ENCODE measurements at places on chromosomes 6 and 20.

GRCh38 chr6:130505808-130506598 lies 140.2 kb downstream of the TMEM200A start:
- DNase-seq = no peak

DNA sequence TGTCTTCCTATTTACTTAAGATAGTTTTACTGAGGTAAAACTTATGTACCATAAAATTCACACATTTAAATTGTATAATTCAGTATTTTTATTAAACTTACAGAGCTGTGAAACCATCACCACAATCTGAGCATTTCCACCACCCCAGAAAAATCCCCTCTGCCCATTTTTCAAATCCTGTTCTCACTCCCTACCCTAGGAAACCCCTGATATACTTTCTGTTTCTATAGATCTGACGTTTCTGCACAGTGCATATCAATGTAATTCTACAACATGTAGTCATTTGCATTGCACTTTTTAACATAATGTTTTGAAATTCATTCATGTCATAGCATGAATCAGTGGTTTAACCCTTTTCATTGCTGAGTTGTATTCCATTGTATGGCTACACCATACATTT lies 96.7 kb upstream of the OPRM1 start:
- DNase-seq = no peak

DNA sequence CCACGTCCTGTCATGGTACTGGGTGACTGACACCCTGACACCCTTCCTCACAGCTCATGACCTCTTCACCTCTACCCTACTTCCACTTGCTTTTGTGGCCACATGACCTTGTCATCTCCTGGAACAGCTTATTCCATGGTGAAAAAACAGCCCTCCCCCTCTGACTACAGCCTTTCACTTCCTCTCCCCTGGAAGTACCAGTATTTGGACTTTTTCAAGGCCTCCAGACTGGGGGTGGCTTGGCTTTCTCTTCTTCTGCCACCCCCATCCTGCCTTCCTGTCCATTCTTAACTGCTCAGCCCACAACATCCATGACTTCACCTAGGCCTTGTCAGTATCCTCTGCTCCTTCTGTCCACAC lies 168.4 kb downstream of the CARMIL1 start:
- DNase-seq = no peak

GRCh38 chr20:24504331-24505285 lies 35.2 kb downstream of the SYNDIG1 start:
- no peak for DNase-seq

DNA sequence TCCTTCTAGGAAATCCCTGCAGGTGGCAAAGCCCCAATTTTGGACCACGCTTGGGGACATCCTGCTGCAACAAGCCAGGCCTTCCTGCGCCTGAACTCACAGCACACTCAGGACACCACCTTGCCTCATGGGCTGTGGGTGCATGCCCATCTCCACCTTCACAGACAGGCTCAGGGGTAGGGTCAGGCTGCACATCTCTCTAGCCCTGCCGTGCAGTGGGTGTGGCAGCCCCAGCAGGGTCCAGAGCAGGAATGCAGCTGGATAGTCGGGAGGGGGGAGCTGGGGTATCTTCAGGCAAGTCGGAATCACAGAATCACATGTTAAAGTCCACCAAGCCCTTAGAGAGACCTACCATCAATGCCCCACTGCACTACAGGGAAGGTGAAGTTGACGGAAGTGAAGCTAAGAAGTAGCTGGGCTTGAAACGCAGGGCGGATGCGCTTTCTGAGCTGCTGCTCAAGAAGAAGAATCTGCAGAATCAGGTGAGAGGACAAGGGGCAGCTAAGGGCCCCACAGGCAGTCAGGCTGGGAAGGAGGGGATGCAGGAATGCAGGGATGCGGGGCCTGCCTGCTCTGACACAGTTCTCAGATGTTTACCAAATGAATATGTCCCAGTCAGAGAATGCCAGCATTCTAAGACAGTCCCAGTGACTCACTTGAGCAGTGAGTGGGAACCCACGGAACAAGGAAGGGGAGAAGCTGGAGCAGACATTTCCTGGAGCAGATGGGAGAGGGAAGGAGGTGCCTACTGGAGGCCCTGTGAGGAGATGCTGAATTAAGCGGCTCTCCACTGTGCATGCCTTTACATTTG lies 11.3 kb downstream of the SERPINB6 start:
- peak; percentile 54 for DNase-seq

Measured in fibroblast of skin of left quadriceps (primary cell).